Fibroblast of lung (primary cell): ENCODE measurements at places on chromosomes 3 and 15. TPM values are rescaled to one million over a fixed set of nuclear protein-coding genes. Genes with fewer than 3 reads are reported as not detected.

DNA sequence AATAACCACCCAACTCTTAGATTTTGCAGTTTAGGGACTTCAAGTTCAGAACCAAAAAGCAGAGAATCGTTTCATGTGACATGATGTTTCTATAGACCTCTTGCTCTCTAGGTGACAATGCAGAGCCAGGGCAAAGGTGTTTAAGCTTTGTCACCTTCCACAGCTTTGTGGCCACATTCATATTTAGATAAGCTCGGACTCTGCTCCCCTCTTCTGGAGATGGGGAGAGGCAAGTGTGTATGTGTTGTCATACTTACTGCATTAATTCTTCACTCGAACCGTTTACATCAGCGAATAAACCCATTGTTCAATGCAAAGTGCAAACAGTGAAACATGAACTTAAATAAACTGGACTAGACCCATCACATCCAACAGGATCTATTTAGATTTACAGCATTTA lies 33.2 kb downstream of the ST3GAL6 start:
- H3K27me3 ChIP-seq: no peaks in the 10 kb centered on the region
- H3K4me1 ChIP-seq: no peaks in the 10 kb centered on the region
- H3K27ac ChIP-seq: no peak overlapping the region
- no peak overlapping the region for H3K4me3 ChIP-seq

DNA sequence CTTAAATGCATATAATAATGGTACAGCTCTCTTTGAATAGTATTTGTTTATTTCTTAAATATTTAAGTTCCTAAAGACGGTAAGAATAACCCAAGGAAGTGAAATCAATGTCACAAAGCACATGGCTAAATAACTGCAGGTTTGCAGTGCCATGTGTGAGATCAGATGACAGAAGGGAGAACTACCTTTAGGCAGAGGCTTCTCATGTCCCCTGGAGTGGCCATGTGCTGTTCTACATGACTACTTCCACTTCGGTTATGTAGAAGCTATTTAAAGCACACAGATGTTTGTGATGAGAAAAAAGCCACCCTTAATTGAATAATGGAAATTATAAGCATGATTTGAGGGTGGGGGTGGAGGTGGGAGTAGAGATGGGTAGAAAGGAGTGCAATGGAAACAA lies 109.1 kb downstream of the UBE3A start:
- no peak overlapping the region for H3K27ac ChIP-seq
- DNase-seq: no peak
- H3K36me3 ChIP-seq: no peaks in the 10 kb centered on the region
- no peaks in the 10 kb centered on the region for H3K27me3 ChIP-seq

- no peak for DNase-seq
- H3K36me3 ChIP-seq: no peaks in the 10 kb centered on the region
- H3K4me1 ChIP-seq: no peaks in the 10 kb centered on the region
- H3K4me3 ChIP-seq: no peak overlapping the region
Observed at GRCh38 chr3:26292780-26293179, 329.8 kb upstream of the LRRC3B start.

GRCh38 chr3:33904730-33905129 lies 106.3 kb downstream of the PDCD6IP start:
- H3K27ac ChIP-seq: no peak overlapping the region
- H3K36me3 ChIP-seq: no peaks in the 10 kb centered on the region
- no peaks in the 10 kb centered on the region for H3K27me3 ChIP-seq
- no peaks in the 10 kb centered on the region for H3K4me1 ChIP-seq
- DNase-seq: no peak
- no peak overlapping the region for H3K4me3 ChIP-seq

DNA sequence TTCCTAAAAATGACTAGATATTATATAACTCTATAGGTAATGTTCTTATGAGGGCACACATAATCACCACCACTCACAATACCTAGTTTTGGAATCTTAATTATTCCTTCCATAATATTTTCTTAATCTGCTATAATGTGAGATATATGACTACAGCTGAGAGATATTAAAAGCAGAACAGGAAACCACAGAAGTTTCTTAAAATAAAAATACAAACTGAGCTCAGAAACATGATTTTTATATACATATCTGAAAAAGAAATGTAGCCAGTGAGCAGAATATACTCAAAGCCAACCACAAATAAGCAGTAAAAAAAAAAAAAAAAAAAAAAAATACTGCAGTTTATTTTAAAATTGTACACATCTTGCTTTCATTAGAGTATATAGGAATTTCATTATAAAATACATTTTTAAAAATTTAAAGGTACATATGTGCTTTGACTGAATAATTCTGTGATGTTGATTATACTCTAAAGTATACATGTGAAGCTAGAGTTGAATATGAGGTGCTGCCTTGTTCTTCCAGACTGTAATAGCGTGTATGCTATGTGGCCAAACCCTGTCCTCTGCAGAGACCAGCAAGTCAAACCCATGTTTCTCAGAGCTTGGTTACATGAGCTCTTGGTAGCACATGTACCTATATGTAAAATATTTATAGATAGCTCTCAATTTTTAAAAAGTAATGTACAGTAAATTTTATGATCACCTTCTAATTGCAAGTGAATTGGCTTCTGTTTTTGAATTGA lies 175.0 kb downstream of the UBE2E2 start:
- no peak overlapping the region for H3K4me3 ChIP-seq
- no peaks in the 10 kb centered on the region for H3K36me3 ChIP-seq
- no peak for DNase-seq
- no peak overlapping the region for H3K27ac ChIP-seq
- no peaks in the 10 kb centered on the region for H3K27me3 ChIP-seq

Gene BUB1B
- 2.1 and 5.4 TPM in 2 replicates for total RNA-seq

GRCh38 chr3:33430571-33430970 lies 9.6 kb downstream of the UBP1 start:
- H3K27ac ChIP-seq: no peak overlapping the region
- DNase-seq: no peak
- H3K4me3 ChIP-seq: no peak overlapping the region
- no peaks in the 10 kb centered on the region for H3K27me3 ChIP-seq
